ENCODE measurements at places on chromosomes 6 and 20.

DNA sequence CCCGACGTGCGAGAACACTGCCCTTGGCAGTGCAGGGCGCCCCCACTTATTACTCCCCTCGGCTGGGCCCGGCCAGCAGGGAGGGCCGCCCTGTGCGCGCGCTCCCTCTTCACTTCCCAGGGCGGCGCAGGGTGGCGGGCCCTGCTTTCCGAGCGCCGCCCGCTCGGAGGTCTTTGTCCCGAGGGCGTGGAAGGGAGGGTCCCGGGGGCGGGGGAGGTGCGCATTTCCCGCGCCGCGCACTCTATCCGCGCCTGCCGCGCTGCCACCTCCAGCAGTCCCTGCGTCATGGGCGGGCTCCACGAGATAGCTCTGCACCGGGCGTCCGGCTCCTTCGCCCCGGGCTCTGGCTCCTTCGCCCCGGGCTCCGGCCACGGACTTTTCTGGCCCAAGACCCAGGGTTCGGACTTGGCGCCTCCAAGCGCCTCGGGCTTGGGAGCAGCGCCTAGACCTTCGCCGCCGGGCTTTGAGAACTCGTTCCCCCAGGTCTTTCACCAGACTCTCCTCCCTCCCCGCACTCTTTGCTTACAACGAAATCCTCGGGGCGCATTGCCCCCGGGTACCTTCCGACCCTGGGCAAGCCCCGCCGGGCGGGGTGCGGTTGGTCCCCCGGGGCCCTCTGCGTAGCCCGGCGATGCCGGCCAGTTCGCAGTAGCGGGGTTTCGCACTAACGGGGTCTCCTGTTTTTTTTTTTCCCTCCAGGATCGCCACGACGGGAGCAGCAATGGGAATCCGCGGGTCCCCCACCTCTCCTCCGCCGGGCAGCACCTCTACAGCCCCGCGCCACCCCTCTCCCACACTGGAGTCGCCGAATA, 1.6 kb downstream of the TFAP2C start:
- no peak for DNase-seq

- no peak for DNase-seq
Measured at GRCh38 chr6:78390066-78390465, 477.3 kb upstream of the IRAK1BP1 start.

DNA sequence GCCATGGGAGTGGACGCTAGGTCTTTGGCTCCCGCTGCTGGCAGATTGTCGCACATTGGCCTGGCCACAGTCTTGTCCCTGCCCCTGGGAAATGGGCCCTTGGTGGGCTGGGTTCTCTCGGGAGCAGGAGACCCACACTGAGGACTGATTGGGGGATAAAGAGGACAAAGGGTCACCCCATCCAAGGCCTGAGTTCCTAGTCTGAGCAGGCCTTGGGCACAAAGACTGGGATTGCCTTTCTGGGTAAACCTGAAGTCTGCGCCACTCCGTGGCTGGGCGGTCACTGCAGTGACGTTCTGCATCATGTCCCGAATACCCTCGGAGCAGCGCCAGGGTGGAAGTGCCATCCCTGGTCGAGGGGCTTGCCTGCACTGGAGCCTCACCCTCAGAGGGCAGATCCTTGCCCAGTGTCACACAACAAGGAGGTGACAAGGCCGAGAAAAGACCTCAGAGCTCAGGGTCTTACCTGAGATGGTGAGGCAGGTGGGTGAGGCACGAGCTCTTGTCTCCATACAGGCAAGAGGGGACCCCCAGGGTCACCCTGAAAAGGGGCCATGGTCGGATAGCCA, 36.1 kb upstream of the ZBP1 start:
- DNase-seq = peak; percentile 3

GRCh38 chr20:56483970-56484369, 15.5 kb downstream of the RTF2 start:
- no peak for DNase-seq

DNA sequence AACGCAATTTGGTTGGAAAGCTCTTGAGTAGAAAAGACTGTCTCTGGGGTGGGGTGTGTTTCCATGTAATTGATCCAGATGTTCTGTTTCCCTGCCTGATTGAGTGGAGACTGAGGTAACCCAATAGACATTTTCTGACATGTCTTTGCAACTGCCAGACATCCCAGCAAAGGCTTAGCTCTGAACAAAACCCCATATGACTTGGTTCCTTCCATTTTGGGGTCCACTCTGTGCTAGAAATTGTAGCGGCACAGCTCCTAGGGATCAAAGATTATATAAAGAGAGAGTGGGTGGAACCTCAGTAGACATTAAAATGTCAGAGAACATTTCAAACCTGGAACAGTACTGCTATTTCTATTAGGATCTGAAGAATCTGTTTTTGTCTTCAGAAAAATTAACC, 189.3 kb downstream of the EDN1 start:
- DNase-seq = no peak

DNA sequence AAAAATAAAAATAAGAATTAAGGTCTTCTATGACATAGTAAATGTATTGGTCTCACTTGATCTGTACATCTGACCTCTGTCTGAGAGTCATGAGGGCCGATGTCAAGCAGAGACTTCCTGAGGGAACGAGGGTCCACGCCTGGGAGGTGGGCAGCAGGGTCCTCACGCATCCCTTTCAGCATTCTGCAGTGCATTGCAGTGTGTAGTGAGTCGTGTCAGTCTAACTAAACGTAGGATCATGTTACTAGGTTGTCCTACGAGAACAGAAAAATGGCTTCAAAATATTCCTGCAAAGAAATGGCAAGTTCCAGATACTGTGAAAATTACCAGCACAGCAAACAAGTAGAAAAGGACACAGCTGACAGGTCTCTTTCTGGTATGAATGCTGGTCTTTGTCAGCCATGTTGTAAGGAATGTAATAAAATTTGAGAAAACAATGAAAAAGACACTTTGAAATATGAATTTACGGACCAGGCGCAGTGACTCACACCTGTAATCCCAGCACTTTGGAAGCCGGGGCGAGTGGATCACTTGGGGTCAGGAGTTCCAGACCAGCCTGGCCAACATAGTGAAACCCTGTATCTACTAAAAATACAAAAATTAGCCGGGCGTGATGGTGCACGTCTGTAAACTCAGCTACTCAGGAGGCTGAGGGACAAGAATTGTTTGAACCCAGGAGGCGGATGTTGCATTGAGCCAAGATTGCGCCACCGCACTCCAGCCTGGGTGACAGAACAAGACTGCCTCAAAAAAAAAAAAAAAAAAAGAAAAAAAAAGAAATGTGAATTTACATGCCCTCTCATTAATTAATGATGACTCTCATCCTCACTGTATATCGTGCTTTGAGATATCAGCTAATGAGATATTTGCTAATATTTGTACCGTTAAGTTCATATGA, 2.4 kb upstream of the AHCY start:
- no peak for DNase-seq

DNA sequence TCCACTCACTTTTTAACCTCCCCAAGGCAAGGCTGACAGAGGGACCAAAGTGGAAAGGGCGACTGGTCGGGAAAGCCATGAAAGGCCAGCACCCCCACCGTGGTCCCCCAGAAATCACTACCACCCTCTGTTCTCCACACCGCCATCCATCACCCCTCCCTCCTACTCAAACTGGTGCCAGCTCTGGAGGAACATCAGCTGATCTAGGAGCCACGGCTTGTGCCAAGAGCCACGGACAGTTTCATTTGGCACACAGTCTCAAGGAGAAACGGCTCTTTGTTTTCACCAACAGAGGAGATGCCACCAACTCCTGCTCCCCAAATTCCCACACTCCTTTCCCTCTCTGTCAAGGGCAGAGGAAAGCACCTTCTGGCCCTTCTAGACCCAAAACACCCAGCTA, 26.0 kb downstream of the TBC1D7 start:
- DNase-seq = no peak

DNA sequence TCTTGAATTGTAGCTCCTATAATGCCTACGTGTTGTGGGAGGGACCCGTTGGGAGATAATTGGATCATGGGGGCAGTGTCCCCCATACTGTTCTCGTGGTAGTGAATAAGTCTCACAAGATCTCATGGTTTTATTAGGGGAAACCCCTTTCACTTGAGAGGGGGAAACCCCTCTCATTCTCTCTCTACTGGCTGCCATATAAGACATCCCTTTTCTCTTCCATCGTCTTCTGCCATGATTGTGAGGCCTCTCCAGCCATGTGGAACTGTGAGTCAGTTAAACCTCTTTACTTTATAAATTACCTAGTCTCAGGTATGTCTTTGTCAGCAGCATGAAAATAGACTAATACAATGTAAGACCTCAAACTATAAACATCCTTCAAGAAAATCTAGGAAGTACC, 23.1 kb downstream of the PAQR8 start:
- no peak for DNase-seq

DNA sequence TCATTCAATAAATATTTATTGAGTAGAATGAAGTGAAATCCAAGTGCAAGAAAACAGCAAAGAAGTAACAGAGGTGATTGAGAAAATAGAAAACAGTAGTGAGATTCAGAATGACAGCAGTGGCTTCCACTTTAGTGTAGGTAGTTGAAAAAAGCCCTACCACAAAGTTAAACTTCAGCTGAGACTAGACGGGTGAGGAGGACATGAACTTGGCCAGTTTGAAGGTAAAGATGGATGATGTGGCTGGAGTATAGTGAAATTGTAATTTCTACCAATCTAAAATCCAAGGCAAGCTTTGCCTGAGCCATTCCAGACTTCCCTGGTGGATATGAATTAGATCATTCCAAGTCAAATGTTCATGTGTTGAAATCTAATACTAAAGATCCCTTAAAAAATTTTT, 32.6 kb upstream of the AHI1 start:
- no peak for DNase-seq

DNA sequence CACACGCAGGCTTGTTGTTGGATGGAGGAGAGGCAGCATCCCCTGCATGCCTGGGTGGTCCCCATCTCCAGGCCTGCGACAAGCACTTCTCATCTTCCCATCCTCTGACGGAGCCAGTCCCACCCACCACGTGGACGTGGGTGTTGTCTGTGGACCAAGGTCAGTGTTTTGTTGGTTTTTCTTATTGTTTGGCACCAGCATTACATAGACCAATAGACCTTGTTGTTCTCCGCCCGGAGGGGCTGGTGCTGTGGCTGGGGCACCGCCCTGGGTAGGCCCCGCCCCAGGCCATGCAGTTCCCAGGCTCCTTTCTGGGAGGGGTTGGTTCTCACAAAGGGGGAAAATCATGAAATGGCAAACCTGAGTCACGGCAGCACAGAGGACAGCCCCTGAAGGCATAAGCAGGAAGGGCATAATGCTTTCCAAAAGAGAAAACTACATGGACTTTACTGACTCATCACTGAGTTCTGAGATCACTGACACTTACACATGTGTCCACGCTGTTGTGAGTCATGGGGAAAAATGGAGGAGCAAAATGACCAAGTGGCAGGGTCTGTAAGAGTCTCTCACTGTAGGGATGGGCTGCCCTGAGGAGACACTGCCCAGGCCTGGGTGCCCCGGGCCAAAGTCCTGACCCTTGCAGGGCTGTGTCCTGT, 90.8 kb downstream of the THBS2 start:
- DNase-seq = no peak

DNA sequence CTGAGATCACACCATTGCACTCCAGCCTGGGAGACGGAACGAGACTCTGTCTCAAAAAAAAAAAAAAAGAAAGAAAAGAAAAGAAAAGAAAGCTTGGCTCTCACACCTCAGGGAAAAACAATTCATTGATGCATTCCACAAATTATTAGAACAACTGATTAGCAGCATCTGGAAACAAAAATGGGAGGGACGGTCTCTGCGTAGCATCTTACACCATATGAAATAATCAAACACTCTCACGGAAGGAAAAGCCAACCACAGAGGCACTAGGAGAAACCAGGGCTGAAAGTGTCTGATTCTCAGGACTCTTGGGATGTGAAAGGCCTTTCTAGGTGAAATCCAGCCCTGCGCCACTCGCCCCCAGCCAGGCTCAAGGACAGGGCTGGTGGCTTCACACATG, 2.3 kb upstream of the HELZ2 start:
- DNase-seq = no peak

DNA sequence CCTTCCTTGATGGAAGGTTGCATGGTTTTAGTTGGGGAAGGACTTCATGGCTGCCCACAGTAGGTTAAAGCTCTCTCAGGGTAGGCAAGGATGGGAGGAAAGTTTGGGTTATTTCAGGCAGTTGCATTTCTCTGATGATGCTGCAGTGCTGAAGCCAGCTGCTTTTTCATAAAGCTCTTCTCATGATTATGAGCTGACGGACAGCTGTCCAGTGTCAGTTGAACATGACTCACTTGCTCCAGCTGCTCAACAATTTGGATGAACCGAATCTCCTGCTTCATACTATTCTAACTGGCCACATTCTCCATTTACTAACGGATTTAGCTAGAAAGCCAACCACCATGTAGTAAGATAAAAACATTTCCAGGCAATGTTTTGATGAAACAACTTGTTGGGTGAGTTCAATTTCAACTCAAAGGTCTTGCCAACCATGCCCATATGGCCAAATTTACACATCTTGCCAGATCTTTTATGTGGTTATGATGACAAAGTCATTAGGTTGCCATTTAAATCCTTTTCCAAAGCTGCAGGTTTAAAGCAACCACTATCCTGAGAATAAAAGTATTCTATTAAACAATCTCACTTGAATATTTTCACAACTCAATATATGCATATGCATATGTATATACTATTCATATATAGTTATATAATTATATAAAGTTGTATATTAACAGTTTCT, 125.9 kb downstream of the HS3ST5 start:
- DNase-seq = no peak

- DNase-seq = no peak
Measured at GRCh38 chr20:41048461-41049301, 20.1 kb downstream of the TOP1 start.

- DNase-seq = no peak
Measured at GRCh38 chr20:44765701-44766347, 20.2 kb downstream of the KCNK15 start.

DNA sequence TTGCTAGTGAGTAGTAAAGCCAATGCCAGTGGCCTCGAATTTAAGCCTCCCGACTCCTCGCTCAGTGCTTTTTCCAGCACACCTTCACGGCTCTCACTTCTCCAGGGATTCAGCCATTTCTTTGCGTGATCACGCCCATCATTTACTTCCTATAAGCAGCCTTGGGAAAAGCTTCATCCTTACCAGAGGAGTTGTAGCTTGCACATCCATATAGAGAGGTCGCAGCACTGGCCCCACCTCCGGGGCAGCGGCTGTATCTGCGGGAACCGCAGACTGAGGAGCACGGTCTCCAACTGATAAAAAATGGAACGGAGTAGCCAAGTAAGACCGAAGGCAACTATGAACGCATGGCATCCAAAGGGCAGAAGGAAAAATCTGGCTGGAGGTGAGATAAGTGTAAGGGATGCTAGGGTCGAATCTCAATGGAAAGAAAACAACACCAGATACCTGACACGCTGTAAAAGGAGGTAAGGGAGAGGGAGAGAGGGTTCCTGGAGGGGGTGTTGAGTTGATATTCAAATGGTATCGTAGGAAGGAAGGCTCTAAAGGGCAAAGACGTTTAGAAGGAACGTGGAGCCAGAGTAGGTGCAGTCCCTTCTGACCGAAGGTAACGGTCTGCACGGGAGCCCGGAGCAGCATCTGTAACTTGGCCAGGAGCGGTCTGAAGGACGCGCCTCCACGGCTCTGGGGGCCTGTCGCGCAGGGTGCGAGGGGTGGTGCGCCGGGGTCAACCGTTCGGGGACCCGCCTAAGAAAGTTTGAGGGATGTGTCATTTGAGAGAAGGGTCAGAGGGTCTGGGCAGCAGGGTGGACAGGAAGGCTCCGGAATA, 640 bp downstream of the NFS1 start:
- DNase-seq = no peak

- DNase-seq = no peak
Measured at GRCh38 chr6:138235205-138235604, 16.9 kb upstream of the PBOV1 start.
